PC-9 (cell line): ENCODE measurements at places on chromosomes 6 and 20. TPM values are rescaled to one million over a fixed set of nuclear protein-coding genes. Genes with fewer than 3 reads are reported as not detected.

Gene BNIP5
- not detected in 2 replicates for total RNA-seq

Gene PTCHD4
- total RNA-seq, result 0.15 TPM in 1 of 2 replicates, not detected in the other

Gene MAP7
- 27.5 and 33.7 TPM in 2 replicates for total RNA-seq

Gene CTCFL
- not detected in 2 replicates for total RNA-seq

Gene PKHD1
- not detected in 2 replicates for total RNA-seq

Gene TRIM31
- total RNA-seq, result not detected in 2 replicates

Gene CD83
- 3.2 and 3.6 TPM in 2 replicates for total RNA-seq

Gene TPX2
- 140 and 164 TPM in 2 replicates for total RNA-seq

Gene DPPA5
- not detected in 2 replicates for total RNA-seq

Gene ARFGEF3
- total RNA-seq, result 9.9 and 10.0 TPM in 2 replicates

Gene NKAIN4
- not detected in 2 replicates for total RNA-seq

Gene IRF4
- not detected in 2 replicates for total RNA-seq

DNA sequence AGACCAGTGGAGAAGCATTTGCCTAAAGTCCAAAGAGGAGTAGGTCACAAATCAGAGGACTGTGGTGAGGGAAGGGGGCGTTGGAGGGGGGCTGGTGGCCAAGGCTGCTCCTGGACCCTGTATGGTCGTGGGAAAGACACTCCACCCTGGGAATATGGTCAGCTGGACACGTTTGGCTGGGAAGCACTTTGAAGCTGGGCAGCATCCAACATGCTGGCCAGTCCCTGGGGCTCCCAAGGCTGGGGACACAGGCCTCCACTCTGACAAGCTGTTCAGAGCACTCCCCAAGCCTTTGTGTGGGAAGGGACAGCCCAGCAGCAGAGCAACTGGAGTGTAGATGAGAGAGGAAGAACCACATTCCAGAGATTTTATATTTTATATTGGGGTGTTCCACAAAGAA is 203.2 kb downstream of the ANKRD60 start:
- DNase-seq, result no peak

GRCh38 chr6:30776390-30777154 is 32.2 kb upstream of the IER3 start:
- no peak for DNase-seq

DNA sequence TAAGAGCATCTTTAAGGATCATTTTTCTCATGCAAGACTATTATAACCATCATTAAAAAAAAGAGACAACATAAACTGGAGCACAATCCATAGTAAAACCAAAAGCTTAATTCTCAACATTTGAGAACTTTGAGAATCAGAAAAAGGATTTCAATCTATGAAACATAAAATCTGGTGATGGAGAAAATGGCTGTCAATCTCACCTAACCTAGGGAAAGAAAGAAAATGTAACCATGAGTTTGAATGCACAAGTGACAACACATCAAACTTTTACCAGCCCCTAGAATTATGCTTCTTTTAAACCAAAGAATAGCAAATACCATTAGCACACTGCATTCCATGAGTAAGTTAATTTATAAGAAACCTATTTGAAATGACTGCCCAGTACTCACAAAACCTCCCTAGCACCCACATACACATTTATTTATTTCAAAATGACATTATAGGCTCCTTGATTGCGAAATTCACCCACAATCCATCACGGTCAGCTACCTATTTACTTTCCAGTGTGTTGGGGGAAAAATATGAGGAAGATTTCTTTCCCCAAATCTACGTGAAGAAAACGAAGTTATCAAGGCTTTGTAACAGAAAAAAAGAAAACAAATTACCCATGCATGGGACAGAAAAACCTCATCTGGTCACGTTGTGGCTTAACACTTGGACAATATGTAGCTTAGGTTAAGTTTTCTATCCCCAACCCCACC is 828 bp downstream of the ASCC3 start:
- no peak for DNase-seq

- DNase-seq, result no peak
Measured at GRCh38 chr6:34888514-34888856, 570 bp upstream of the ANKS1A start.

DNA sequence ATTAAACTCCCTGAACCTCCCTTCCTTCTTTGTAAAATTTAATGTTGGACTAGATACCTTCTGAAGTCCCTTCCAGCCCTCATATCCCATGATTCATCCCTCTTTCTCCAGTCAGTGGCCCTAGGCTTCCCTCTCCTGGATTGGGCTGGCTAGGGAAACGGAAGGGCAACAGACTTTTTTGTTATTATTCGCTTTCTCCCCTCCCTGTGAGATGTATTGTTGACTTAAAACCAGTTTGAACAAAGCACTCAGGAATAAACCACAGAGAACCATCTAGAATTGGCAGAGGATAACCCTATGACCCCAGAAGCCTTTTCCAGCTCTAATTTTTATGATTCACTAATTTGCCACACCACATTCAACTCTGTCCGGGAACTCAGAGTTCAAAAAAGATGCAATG is 239.7 kb upstream of the SUPT3H start:
- no peak for DNase-seq

DNA sequence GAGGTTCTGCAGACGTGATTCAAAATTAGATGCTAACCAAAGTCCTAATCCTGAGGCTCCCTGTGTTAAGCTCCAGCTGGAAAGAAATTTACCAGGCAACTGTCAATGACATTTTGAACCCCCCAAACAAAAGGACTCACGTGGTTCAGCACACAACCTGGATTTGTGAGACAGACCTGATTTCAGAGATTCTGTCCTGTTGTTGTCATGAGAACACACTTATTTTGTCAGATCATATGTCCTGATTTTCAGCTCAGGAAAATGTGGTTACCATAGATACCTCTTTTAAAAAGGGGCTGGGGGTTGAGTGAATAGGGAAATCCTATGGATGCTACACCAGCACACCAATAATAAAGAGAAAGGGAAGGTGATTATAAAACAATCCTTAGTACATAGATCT is 61.6 kb downstream of the MTFR2 start:
- no peak for DNase-seq

DNA sequence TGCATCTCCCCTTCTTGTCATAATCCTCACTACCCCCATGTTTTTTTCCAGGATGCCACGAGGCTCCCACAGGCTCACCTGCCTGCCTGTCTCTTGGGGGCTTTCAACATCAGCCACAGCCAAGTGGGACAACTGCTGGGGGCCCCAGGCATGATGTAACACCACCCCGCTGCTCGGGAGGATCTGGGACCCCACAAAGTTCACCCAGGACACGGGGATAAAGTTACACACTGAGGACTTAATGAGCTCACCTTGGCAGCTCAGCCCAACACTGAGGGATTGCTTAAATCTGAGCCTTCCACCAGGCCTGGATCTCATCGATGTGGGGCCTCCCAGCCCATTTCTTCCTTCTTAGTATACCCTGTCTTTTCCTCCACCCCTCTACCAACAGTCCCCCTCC is 56.4 kb upstream of the NNAT start:
- no peak for DNase-seq

DNA sequence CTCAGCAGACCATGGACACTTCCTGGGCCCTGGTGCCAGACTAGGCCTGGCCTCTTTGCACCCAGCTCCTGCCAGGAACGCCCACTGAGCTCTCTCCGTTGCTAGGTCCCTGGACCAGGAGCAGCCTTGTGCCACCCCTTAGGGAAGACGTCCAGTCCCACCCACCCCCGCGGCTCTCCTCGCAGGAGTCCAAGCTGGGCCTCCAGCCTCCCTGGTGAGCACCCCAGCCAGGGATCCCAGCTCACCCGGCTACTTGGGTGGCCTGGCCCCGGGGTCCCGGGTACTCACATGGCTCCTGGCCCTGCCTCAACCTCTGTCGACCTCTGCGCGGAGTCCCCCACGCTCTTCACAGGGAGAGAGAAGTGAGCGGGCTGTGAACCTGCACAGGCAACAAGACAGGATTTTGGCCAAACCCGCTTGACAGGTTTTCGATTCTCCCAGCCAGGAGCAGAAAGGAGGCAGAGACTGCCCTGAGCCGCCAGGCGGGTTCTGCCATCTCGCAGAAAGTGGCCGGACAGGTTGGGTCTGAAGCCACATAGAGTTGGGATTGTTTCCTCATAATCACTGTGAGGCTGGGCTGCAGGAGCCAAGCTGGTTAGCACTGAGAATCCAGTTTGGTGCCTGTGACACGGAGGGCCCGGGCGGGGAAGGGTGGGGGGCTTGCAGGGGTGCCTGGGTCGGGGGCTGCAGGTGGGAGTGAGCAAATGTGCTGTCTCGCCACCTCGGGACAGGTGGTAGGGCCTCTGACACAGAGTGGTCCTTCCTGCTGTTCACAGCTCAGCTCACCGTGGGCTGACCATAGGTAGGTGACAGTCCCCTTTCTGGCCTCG is at the start of gene RBBP8NL:
Gene RBBP8NL, minus strand, starts transcription at position 368 of the 830 bp plus-strand sequence. CDS start 7,892 bp downstream, outside the sequence.
- DNase-seq, result peak; percentile 97

DNA sequence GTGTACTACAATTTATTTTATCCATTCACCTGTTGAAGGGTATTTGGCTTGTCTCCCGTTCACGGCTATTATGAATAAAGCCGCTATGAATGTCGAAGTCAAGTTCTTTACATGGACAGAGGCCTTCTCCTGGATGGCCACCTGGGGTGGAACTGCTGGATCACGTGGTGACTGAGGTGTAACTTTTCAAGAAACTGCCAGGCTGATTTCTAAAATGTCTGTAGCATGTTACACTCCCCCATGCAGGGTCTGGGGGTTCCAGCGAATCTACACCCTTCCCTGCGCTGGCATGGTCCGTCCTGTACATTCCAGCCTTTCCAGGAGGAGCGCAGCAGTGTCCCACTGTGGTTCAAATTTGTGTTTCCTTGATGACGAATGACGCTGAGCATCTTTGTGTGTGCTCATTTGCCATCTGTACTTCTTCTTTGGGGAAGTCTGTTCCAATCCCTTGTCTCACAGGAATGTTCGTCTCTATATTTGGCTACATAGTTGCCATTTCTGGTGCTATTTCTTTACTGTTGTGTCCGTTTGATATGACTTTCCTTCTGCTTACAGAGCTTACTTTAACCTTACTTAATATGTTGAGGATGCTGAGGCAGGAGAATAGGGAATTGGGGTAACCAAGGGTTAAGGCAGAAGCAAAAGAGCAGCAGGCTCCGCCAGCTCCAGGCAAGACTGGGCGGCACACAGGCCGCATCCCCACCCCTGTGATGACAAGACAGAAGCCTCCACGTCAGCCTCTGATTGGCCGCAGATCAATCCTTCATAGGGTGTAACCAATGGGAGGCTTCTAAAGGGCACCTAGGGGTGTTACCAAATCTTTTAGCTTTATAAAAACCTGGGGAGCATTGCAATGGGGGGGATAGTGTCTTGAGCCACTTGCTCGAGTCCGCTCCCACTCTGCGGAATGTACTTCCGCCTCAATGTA is 106.6 kb downstream of the TAF4 start:
- no peak for DNase-seq

GRCh38 chr6:159976686-159977254 is 7.9 kb downstream of the IGF2R start:
- DNase-seq, result no peak

GRCh38 chr20:57714409-57715267 is 4.8 kb upstream of the PMEPA1 start:
- DNase-seq, result peak; percentile 90

- DNase-seq, result no peak
Measured at GRCh38 chr20:10472871-10473270, 37.8 kb downstream of the SLX4IP start.

- DNase-seq, result no peak
Measured at GRCh38 chr6:39221779-39222641, 7.3 kb downstream of the KCNK5 start.

GRCh38 chr20:51987812-51988211 is 185.5 kb upstream of the SALL4 start:
- DNase-seq, result no peak

DNA sequence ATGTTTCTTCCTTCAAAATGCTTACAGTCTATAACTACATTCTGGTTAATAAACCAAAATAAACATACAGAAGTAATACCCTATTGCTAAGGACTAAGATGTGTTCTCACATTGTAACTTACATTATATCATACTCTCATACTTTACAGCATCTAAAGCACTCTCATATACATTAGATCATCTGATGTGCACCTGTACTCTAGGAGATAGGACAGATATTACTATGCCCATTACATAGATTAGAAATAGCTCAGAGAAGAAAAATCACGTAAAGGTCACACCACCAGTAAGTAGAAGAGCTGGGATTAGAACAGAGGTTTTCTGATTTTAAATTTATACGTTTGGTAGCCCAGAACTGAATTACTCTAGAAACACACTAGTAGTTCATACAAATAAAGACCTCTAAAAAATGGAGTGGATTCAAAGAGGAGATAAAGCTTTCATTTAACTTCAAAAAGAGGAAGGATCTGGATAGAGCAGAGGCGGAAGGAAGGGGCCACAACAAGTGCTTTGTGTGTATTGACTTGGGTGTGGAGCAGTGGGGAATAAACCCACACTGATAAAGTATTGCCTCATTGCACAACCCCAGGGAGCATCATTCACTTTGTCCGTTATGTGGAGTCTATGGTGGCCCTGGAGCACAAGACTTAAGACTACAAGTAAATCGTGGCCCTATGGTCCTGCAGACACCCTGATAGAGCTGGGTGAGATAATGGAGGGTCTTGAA is 30.9 kb downstream of the SLC2A12 start:
- no peak for DNase-seq

DNA sequence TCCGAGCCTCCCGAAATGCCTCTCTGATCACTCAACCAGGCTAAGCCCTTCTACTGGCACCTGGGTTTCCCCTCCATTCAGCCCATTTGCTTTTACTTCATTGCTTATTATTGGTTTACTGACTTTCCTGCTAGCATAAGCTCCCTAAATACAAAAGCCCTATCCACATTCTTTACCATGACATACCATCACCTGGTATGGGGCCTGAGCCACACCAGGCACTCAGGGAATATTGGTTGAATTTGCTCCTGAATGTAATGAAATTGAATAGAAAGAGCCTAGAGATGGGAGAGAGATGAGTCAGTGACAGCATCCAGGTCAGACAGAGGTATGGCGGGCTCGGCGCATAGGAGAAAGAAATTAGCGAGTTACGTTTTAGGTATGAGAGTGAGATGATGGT is 120.0 kb downstream of the CD164 start:
- DNase-seq, result no peak

DNA sequence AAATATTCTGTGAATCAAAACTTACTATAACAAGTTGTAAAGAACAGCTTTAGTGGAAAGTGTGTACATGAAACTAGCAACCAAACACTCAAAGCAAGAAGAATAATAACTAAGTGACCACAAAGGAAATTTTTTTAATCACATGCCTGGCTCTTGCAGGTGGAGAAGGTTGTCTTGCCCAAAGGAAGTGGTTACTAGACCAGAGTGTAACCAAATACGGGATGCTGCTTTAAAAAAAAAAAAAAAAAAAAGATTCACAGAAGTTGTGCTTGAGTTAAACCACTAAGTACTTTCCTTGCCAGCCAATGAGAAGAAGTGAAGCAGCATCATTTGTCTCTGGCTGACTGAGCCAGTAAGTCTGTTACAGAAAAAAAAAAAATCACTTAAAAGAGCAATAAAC is 19.1 kb upstream of the HLA-DQB1 start:
- no peak for DNase-seq

- peak; percentile 63 for DNase-seq
Measured at GRCh38 chr6:158042245-158042798, 60.7 kb downstream of the SYNJ2 start.

DNA sequence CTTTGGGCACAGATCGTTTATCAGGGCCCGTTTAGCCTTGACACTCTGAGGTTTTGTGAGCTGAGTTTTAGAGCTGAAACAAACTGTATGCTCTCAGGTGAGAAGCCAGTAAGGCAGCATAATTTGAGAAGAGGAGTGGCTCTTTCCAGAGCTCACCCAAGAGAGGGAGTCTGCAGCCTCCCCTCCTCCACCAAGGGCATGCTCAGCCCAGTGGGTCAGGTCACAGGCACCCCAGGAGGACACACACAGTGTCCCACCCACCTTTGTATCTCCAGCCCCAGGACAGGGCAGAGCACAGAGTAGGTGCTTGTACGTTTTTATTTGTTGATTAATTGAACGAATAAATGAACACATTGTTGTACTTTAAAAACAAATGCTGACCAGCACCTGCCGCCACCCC is 3.4 kb downstream of the TSPO2 start:
- DNase-seq, result no peak
